ENCODE measurements at places on chromosomes 2 and 18.
A peak's percentile ranks its signal among the peaks of the same experiment; 100 is the strongest.

DNA sequence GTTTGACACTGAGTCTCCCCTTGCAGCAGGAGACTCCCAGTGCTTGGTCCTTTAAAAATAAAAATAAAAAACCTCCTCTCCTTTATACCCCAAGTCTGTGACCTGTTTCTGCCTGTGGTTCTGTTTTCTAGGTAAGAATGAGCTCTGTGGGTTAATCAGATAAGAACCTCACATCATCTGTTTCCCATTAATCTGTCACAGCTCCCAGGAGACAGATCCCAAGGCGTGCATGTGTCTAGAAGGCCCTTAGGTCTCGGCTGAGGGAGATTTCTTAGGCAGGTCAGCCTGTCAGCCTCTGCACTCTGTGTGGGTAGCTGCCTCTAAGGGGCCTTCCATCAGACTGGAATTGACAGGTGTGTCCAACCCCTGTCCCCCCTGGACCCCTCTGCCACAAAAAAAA, 80.7 kb downstream of the FHOD3 start:
- DNase-seq: no peak

DNA sequence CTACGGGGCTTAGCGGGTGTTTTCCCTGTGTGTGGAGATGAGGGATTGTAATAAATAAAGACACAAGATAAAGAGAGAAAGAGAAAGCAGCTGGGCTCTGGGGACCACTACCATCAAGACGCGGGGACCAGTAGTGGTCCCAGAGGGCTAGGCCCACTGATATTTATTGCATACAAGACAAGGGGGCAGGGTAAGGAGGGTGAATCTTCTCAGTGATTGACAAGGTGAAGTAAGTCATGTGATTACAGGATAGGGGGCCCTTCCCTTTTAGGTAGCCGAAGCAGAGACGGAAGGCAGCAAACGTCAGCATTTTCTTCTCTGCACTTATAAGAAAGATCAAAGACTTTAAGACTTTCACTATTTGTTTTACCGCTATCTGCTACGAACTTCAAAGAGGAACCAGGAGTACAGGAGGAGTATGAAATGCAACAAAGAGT, 4.5 kb upstream of the GAL3ST2 start:
- no peak for DNase-seq

DNA sequence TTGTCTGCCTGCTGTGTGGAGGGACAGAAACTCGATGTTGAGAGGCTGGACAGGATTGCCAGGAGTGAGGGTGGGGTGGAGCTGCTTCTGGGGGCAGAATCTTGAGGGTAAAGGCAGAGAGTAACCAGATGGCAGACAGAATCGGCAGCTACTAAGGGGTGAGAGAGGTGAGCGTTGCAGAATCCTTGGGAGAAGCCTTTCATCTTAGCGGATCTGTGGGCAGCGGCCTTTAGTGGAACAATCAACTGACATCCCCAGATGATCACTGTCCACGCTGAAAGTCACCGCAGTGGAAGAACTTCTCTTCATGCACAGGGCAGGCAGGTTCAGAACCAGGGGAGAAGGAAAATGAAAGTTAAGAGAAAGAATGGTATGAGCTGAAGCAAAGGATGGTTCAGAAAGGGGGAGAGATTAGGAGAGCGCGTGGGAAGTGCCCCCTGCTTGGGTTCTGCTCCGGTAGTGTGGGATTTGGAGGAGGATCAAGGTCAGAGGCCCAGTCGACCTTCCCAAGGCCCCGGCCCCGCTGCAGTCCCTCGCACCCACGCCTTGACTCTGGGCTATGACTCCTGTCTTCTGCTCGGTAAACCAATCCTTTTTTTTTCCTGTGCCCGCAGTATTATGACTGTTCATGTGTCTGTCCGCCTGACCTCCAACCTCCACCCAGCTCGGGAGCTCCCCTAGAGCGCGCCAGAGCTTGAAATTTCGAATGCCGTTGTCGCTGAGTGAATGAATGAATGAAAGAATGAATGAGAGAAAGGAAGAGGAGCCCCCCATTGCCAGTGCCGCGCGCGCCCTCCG, 584 bp downstream of the BOLA3 start:
- DNase-seq: no peak

- no peak for DNase-seq
Observed at GRCh38 chr2:6921321-6921922, 4.2 kb downstream of the RNF144A start.

DNA sequence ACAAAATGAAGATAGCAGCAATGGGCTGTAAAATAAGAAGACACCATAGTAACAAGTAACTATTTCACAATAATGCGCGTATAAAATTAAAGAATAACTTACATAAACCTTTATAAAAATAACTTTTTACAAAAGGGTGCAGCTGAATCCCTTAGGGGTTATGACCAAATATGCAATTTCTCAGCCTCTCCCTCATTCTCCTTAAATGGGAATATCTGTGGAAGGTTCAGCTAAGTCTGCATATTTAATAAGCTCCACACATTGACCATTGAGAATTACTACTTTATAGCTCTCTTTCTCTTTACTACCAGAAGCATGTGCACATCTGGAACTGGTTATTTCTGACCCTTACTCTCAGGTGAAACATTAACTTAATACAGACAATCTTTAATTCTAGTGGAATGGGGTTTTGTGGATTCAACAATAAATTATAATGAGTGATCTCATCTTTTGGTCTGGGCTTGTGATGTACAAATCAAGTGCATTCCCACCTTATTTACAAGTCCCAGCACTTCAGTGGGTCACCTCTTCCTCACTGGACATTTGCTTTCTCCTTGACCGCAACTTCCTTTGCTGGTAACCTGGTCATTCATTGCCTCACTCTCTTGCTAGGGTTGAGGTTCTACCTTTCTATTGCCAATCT, 15.7 kb downstream of the ARHGAP15 start:
- DNase-seq: no peak

DNA sequence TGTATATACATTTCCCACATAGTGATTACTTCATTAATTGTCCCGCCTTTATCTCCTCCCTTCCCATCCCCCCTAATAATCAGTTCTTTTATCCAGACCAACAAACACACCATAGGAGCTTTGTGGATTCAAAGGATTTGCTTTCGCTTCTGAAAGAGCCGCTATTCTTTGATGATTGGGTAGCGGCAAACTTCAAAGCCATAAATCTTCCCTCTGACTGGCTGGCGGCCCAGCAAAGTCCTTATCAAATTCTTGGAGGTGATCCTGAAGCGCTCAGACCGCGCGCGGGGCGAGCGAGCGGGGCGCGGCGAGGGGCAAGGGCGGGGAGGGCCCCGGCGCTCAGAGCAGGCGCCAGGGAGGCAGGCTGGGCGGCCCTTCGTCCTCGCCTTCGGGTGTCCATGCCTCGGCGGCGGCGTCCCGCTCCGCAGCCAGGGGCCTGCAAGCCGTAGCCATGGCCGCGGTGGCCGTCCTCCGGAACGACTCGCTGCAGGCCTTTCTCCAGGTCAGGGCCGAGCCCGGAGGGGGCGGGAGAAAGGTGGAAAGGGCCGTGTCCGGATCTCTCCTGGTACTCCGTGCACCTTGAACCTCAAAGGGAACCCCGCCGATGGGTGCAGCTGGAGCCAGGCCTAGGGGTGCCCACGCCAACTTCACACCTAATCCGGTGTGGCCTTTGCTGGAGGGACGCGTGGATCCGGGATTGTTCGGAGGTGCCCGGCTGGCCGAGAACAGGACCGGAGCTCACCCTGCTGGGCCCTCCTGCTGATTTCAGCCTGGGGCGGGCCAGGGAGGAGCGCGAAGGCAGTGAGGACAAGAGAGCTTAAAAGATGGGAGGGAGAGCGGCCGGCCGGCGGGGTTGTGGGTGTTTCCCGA, at the start of gene SP5:
SP5 (plus strand) TSS at position 276 of the 870 bp plus-strand sequence; CDS start at position 452, 176 bp downstream.
- no peak for DNase-seq

DNA sequence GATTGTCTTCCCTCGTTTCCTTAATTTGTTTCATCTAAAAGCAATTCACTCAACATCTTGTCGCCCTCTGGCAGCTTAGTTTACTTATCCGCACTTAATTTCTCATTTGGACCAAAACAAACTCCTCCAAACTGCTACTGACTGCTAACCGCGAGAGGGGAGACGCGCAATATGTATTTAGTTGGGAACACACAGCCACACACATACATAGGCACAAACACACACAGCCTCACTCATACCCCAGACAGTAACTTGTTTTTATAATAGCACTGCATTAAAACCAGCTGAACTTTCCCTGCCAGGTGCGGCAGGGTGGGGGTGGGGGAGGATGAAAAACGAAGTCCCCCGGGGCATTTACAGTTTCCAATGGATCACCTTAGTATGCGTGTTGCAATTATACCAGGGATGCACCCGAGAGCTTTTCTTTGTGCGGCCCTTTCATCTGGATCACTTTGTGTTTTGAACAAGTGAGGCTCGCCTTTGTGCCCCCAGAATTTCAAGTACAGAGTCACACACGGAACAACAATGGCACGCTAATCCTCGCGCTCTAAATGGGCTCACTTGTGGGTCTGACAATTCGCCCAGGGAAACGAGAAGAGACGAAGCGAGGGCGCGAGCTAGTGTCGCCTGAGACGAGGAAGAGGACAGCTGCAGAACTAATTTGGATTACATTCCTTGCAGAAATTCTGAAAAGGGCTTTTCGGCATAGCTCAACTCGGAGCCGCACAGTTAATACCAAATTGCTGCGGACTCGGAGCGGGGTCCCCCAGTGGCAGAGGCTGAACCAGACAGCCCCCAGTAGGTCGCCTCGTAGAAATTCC, 2.4 kb downstream of the ERBB4 start:
- DNase-seq: peak; percentile 71

DNA sequence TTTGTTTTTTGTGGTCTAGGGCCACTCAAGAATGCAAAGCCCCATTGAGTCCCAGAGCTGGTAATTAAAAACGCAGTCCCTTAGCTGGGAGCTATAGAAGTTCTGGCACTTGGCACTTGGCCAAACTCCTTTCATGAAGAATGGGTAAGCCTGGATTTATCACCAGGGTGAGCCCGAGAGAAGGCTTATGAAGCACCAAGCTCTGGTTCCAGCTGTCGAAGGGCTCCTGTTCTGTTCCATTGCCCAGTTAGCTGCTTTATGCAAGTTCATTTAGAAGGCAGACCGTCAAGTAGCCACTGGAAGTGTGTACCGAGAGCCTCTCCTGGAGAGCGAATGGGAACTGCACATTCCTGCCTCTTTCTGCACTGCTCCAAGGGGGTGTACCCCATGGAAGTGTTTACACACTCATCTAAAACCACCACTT, 14.2 kb downstream of the ECEL1 start:
- DNase-seq: no peak

DNA sequence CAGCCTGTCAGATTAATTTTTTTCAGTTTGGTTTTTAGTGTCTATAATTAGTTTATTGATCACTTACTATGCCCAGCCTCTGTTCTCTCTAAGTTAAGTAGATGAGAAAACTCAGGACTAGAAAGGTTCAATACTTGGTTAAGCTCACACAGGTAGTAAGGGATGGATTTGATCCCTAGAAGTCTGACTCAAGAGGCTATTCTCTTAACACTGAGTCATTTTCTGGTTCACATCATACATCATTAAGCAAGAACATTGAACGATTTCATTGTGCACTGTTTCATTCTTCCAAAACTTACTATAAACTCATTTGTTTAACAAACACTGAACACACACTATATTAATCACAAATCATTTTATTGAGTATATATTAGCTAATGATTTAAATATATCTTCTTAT, 54.1 kb upstream of the SLC38A11 start:
- DNase-seq: no peak

- peak; percentile 52 for DNase-seq
Observed at GRCh38 chr18:37538526-37539205, 26.9 kb downstream of the CELF4 start.

DNA sequence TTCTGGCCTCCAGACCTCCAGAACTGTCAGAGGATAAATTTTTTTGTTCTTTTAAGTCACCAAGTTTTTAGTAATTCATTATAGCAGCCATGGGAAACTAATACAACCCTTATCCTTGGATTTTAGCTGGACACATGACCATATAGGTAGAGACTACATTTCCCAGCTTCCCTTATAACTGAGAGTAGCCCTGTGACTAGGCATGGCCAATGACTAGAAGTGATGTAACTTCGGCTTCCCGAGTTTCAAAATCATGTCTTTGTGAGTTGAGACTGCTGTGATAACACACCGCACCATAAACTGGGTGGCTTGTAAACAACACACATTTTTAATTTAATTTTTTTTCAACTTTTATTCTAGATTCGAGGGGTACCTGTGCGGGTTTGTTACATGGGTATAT, 134.0 kb upstream of the SERTAD2 start:
- no peak for DNase-seq

DNA sequence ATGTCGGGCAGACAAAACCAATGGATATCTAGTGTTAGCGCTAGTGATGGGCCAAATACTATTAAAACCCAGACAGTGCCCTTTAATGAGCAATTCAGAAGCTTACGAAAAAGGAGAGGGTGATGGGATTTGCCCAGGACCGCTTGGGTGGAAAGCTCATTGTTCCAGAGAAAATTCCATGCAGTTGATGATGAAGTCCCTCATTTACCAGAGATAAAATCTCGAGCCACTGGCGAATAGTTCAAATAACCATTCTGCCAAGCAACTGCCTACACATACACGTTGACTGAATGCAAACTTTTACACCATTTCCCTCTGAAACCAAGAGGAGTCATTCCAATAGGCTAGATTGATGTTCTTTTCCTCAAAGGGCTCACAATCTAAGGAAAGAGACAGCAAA, 73.6 kb upstream of the ARL4C start:
- no peak for DNase-seq
